ENCODE measurements at places on chromosomes 3 and 15. TPM values are rescaled to one million over a fixed set of nuclear protein-coding genes. Genes with fewer than 3 reads are reported as not detected.

Gene FYCO1
- polyA plus RNA-seq, result 17.5 TPM

Gene DUOX1
- polyA plus RNA-seq, result 7.8 TPM

Gene PLS1
- 28.9 TPM for polyA plus RNA-seq

DNA sequence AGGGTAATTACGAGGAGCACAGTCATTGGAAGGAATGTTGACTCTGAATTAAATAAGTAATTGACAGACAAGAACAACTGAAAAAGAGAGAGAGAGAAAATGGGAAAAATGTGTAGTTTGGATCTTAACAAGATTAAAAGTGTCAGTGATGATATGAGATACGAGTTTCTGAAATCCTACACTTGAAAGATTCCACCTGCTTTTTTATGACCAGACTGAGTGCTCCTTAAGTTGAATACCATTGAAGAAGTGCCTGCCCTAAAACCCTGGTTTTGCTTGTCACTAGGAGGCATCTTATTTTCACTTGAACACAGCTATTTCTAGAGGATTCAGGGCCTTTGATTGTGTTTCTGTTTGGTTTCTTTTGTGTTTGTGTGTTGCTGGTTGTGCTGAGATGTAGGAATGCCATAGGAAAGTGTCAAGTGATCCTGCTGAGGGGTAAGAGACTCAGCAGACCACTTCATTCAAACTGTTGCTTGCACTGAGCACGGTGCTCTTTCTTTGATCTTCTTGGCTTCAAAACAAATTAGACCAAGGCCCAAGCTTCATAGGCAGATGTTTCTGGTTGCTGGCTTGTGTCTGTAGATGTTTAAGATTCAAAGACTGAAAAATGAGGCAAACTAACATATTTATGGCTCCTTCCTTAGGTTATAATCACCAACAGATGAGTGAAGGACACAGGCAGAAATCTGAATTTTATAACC is 17.2 kb upstream of the ABHD10 start:
- no peak for DNase-seq

- no peak for DNase-seq
These were observed 296.6 kb upstream of the MME start for GRCh38 chr3:154783521-154783931.

- DNase-seq, result no peak
These were observed 35.5 kb downstream of the UBE2E2 start for GRCh38 chr3:23238578-23238977.

GRCh38 chr15:62691008-62691407 is 351.5 kb upstream of the TPM1 start:
- no peak for DNase-seq

- DNase-seq, result peak; percentile 82
These were observed 74.6 kb upstream of the ACAD9 start for GRCh38 chr3:128804811-128805155.

DNA sequence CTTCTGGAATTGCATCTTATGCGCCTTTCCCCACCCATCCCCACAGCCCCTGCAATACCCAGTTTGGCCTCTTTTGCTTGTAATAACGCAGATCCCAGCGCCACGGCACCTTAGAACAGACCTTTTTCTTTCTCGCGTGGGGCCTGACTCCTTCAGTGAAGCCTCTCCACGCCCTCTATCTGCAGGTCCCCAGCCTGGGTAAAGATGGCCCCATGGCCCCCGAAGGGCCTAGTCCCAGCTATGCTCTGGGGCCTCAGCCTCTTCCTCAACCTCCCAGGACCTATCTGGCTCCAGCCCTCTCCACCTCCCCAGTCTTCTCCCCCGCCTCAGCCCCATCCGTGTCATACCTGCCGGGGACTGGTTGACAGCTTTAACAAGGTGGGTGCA is 594 bp downstream of the CRELD1 start:
- no peak for DNase-seq

GRCh38 chr3:102735311-102735710 is 300.5 kb downstream of the ZPLD1 start:
- no peak for DNase-seq
